ENCODE measurements at places on chromosomes 13 and 19. TPM values are rescaled to one million over a fixed set of nuclear protein-coding genes. Genes with fewer than 3 reads are reported as not detected.
A peak's percentile ranks its signal among the peaks of the same experiment; 100 is the strongest.

The LACC1 gene
- 34.4 TPM for total RNA-seq

The IL11 gene
- total RNA-seq = 2.0 TPM

The CDKN2D gene
- 37.2 TPM for total RNA-seq

The CGB8 gene
- 0.43 TPM for total RNA-seq

The ZNF442 gene
- total RNA-seq = 4.9 TPM

The SLC25A15 gene
- 35.7 TPM for total RNA-seq

The MIR17HG gene
- total RNA-seq = 7.7 TPM

GRCh38 chr19:32349724-32350470 lies 4.5 kb downstream of the ZNF507 start:
- no peak for DNase-seq

- no peak for DNase-seq
Measured at GRCh38 chr13:79646880-79647279, 165.9 kb downstream of the NDFIP2 start.

- DNase-seq = no peak
Measured at GRCh38 chr13:106610486-106610885, 42.5 kb upstream of the ARGLU1 start.

GRCh38 chr13:62910541-62911060 lies 1495.0 kb upstream of the PCDH20 start:
- DNase-seq = no peak

- no peak for DNase-seq
Measured at GRCh38 chr13:38606699-38607535, 80.0 kb upstream of the FREM2 start.

DNA sequence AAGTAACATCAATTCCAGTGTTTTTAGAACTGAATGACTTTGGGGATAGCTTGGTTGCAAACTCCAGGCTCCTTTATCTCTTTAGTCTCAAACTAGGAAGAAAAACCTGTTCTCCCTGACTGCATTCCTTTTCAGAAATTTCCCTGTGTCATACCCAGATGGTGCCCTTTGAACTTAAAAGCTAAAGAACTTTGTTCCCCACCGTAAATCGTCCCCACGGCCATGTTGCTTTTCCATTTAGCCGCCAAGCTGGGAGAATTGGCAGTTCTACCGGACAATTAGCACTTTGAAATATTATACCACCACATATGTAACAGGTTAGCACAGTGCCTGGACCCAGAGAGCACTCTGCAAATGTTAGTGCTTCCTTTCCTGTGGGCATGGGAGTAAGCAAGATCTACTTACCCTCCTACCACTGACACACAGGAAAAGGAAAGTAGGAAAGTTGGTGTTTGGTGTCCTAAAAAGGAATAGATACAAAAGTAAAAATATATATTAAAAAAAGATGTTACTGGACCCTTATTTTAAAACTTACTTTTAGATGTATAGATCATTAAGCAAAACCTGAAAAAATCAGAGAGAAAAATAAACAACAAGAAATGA lies 191.9 kb upstream of the MIR17HG start:
- DNase-seq = no peak

DNA sequence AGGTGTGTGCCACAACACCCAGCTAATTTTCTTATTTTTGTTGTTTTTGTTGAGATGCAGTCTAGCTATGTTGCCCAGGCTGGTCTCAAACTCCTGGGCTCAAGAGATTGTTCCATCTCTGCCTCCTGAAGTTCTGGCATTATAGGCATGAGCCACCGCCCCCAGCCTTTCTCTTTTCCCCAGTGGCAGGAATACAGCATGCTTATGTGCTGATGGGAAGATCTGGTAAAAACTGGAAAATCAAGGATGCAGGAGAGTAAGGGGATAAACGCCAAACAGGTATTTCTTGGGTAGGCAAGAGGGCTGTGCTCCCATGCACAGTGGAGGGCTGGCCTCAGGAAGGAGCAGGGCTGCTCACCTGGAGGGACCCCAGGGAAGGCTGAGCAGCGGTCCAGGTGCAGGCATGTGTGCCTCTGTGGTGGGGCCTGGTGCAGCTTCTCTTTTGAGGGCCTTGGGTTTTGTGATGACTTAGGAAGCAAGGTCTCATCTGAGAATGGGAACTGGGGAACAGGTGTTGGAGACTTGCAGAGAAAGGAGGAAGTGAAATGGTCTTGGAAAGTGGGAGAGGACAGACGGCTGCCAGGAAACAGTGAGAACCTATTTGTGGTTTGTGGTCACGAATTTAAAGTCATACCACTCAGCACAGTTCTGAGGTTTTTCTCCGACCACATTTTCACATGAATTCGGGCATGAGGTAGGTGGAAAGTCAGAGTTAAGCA lies 106.5 kb downstream of the TEX26 start:
- no peak for DNase-seq

DNA sequence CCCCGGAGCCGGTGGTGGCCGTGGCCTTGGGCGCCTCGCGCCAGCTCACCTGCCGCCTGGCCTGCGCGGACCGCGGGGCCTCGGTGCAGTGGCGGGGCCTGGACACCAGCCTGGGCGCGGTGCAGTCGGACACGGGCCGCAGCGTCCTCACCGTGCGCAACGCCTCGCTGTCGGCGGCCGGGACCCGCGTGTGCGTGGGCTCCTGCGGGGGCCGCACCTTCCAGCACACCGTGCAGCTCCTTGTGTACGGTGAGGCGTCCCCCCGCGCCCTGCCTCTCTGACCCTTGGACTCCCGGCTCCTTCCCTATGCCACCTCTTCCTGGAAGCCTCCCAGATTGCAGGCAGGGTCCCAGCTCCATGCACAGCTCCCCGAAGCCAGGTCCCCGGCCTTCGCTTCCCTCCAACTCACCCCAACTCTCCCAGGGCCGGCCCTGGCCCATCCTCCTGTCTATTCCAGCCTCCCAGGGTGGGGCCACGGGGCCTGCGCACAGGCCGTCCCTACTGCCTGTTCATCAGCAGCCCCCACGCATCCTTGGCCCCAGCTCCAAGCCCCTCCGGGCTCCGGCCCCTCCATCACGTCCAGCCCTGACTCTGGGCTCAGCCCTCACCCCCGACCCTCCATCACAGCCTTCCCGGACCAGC lies 1.7 kb downstream of the MADCAM1 start:
- no peak for DNase-seq

GRCh38 chr13:54928071-54928470 lies 1899.5 kb downstream of the OLFM4 start:
- DNase-seq = no peak

DNA sequence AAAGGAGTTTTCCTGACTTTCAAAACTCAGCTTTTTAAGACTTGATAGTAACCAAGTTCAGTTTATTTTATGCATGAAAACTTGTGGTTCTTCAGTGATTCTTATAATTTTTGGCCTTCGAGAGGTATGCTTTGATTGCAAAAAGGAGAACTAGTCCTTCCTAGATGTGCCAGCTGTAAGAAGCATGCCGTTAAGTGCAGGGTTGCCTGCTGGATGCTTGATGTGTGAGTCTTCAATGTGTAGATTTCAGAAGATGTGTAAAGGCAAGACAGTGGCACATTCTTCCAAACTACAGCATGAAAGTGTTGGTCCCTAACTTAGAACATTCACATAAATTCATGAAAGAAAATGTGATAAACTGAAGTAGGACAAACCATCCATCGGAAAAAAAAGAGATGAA lies 532.5 kb downstream of the DCT start:
- DNase-seq = no peak

DNA sequence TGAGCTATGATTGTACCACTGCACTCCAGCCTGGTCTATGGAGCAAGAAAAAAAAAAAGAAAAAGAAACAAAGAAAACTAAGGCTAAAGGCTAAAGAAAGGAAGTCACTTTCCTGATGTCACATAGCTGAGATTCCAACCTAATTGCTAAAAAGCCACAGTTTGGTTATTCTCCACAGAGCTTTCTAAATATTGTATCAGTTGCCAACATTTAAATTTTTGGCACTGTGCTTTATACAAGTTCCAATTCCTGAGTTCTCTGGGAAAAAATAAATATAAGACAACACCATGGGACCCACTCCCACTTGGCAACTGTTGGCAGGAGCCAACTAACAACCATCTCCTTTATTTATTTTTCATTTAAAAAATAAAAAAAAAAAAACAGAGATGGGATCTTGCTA lies 11.2 kb upstream of the LYPD3 start:
- no peak for DNase-seq

GRCh38 chr13:110194451-110194850 lies 112.5 kb downstream of the COL4A1 start:
- no peak for DNase-seq

DNA sequence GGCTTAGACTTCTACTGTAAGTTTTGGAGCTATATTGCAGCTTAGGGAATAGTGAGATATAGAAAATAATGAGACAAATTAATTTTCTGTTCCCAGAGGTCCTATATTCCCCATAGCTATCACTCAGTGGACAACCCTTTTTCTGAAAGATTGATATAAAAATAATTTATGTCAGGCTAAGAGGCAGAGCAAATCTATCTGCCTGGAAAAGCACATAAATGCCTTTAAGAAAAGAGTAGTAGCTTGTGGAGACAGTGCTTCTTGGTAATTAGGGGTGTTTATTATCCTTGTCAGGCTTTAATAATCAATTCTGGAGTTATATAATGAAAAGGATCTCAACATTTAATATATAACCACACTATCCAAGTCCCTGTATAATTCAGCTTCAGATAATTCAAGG lies 1162.8 kb upstream of the PCDH20 start:
- DNase-seq = no peak

DNA sequence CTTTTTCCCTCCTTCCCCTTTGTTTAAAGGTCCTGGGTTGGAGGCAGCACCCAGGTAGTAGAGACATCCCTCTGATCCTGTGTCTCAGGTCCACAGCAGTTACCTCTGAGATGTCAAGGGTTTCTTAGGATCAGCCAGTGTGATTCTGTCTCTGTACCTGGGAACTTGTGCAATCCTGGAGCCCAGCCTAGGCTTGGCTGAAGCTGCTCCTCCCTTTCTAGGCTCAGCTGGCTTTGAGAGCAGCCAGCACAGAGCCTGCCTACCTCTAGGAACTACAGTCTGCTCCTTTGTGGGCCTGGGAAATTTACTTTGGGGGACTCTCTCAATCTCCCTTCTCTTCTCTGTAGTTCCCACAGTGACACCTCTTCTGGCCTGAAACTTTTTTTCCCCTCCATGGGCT lies 171.6 kb downstream of the MTUS2 start:
- DNase-seq = no peak

DNA sequence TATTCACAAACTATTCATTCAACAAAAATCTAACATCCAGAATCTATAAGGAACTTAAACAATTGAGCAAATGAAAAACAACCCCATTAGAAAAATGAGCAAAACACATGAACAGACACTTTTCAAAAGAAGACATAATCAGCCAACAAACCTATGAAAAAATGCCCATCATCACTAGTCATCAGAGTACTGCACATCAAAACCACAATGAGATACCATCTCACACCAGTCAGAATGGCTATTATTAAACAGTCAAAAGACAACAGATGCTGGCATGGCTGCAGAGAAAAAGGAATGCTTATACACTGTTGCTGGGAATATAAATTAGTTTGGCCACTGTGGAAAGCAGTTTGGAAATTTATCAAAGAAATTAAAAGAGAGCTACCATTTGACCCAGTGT lies 487.6 kb downstream of the GPC6 start:
- no peak for DNase-seq

DNA sequence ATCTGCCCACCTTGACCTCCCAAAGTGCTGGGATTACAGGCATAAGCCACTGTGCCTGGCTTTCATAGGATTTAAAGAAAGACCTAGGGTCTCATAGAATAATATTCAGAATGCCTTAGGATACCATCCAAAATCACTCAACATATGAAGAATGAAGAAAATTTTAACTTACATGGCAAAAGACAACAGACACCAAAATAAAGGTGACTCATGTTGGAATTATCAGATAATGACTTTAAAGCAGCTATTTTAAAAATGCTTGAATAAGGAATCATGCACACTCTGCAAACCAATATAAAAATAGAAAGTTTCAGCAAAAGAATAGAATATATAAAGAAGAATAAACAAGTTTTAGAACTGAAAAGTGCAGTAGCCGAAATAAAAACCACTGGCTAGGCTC lies 29.3 kb downstream of the ZNF566 start:
- DNase-seq = no peak

GRCh38 chr19:28869459-28869858 lies 343.5 kb downstream of the UQCRFS1 start:
- DNase-seq = no peak

- no peak for DNase-seq
Measured at GRCh38 chr19:35696835-35697234, 7.5 kb upstream of the ZBTB32 start.

- no peak for DNase-seq
Measured at GRCh38 chr13:112849500-112849899, 119.5 kb upstream of the MCF2L start.

DNA sequence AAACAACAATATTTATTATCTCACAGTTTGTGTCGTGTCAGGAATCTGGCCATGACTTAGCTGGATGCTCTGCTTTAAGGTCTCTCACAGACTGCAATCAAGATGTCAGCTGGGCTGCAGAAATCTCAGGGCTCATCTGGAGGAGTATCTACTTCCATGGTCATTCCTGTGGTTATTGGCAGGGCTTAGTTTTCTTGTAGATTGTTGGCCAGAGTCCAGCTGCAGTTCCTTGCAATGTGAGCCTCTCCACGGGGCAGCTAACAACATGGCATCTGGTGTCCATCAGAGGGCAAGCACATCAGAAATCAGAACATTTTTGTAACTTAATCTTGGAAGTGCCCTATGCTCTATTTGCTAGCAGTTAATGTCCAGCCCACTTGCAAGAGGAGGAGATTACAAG lies 45.7 kb upstream of the TDRD3 start:
- peak; percentile 18 for DNase-seq

GRCh38 chr19:48646001-48646721 lies at the start of gene CA11:
CA11 (minus strand) TSS chr19:48646187; CDS start chr19:48645632, 555 bp downstream.
- DNase-seq = peak; percentile 90

GRCh38 chr13:48579165-48579918 lies 46.5 kb upstream of the RCBTB2 start:
- no peak for DNase-seq

Measured in testis (tissue), 5 donors.